GOT3 (cell line): ENCODE measurements at places on chromosomes 5 and 9.

- no peak for DNase-seq
Observed at GRCh38 chr9:36738318-36738976, 165.8 kb downstream of the MELK start.

DNA sequence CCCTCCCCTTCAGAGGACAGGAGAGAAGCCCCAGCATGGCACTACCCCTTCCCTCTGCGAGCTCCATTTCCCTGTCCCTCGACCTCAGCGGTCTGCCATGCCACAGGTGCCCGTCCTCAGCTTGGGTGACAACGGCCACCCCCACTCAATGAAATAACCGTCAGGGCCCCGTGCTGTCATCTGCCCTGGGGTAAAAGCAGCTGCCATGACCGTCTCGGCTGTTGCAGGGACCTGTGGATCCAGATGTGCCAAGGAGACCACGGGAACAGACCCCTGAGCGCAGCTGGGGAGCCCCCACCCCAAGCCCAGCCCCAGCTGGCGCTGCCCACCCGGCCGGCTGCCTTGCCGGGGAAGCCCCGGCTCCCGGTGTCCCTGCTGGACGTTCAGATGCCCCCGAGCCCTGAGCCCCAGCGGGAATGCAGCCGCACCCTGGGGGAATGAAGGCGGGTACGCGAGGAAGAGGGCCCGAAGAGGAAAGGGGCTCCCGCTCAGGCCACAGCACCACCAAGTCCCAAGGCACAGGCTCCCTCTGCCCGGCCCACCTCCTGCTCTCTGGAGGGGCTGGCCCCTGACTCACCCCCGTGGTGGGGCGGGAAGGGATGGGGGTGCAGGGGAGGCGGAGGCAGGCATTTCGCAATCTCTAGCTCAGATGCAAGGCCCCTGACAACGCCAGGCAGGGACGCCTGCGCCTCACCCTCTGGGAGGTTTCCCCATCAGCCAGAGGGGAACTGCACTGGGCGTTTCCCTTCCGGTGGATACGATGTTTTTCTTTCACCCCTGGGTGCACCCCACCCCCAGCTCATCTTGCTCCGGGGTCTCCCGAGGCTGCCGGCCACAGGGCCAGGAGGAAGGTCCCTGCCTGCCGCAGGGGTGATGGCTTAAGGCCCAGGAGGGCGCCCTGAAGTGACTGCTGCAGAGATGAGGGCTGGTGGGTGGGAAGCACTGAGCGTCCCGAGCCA, 49.2 kb downstream of the NACC2 start:
- no peak for DNase-seq

- no peak for DNase-seq
Observed at GRCh38 chr9:114100536-114100935, 1.4 kb upstream of the KIF12 start.

GRCh38 chr5:139415221-139415861, 11.5 kb upstream of the SPATA24 start:
- no peak for DNase-seq

DNA sequence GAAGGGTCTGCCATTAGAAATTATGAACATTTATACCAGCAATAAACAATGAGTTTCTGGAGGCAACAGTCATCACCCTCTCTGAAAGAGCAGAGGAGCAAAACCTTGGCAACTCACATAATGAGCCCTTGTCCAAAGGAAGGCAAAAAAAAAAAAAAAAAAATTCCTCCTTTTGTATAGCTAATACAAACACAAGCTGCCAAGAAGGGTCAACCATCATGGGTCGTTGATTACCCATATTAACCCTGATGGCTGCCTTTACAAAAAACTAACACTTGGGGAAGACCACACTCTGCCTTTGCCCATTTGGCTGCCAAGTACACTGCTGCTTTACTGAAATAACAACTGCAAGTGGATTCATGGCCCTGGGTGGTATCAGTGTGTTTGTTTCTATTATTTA, 272.7 kb downstream of the ADAMTSL1 start:
- DNase-seq = no peak

- no peak for DNase-seq
Observed at GRCh38 chr5:126645132-126645531, 44.4 kb downstream of the PHAX start.

DNA sequence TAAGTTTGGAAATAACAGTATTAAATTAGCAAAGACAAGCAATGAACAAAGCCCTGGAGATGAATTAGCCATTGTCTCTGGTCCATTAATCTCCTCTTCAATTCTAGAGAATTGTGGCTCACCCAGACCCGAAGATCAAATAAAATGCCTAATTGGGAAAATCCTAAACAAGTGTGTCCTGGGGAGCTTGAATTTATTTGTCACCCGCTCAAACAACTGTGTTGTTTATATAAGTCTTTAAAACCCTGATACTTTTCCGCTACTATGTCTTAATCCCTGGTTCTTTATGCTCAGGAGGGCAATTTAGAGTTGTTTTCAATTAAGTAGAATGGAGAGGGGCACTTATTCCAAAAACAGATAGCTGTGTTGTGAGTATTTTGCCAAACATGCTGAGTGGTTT, 128.4 kb downstream of the ANXA1 start:
- DNase-seq = no peak

GRCh38 chr5:106254784-106255183, 1416.0 kb downstream of the EFNA5 start:
- no peak for DNase-seq

DNA sequence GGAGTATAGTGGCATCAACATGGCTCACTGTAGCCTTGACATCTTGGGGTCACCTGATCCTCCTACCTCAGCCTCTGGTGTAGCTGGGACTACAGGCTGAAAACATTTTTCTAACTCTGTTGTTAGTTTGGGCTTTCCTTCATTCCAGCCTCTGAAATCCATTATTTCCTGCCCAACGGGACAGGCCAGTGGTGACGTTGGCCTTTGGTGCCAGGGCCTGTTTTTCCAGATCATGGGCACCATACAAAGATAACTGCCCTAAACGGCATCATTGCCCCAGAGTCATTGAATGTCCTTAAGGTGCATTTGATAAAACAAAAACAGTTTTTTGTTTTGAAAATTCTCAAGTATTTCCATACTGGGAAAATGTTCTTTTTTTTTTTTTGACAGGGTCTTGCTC, 32.1 kb downstream of the PIK3R1 start:
- DNase-seq = no peak

DNA sequence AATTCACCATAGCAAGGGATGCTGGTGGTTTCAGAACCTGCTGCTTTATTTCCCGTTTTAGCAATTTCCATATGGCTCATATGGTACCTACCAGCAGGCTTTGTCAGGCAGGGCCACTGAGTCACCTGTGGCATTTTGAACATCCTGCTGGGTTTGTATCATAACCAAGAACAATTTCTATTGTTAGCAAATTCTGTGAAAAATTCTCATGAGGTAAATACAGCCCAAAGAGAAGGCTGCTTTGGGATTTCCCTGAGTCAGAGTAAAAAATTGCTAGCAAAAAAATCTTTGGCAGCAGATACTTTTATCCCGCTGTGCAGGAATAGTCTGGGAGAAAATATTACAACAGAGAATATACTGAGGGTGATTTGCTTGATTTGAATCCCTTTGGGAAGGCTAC, 52.7 kb downstream of the PRR16 start:
- no peak for DNase-seq

GRCh38 chr9:76917299-76917698, 11.4 kb upstream of the PRUNE2 start:
- no peak for DNase-seq

DNA sequence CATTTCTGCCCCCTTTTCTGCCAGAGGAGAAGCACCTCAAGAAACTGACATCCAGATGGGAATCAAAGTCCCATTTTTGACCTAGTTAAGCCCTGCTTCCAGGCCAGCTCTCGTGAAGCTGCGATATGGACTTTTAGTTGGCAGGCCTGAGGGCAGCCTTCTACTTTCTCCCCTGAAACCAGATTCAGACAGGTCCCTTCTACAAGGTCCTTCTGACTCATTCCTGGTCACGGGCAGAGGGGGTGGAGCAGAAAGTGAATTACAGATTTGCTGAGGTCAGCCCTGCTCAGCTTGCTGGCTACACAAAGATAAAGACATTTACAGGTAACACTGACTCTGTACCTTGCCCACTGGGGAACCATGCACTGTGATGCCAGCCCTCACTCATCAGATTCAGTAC, 52.8 kb upstream of the TUT7 start:
- no peak for DNase-seq

GRCh38 chr5:112411903-112412302, 7.2 kb downstream of the EPB41L4A start:
- DNase-seq = no peak

DNA sequence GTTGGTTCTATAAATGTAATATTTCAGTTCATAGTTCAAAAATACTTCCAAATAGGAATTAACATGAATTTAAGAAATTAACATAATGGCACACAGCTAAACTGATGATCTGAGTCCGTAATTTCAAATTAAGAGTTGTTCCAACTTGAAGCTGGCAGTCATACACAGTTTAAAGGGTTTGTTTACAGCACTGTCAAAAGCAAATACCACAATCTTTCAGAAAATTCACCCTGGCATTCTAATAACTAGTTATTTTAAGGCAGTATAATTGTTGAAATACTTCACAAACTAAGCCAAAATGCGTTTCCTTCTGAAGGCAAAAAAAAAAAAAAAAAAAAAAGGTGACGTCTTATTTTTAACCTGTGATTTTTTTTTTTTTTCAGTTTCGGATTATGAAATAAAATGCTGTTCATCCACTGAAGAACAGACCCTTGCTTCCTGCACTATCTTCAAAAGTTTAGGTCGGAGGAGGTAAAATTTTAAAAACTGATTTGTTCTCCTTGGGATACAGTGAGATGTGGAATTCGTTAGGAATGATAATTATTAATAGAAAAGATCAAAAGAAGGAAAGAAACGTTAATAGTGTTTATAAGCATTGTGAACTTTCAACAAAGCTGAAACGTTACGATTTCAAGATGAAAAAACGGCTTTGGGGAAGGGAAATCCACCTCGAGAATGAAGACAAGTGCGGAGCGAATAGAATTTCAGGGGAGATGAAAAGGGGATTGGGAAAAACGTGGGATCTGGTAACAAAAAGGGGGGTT, 850 bp downstream of the IL6ST start:
- no peak for DNase-seq

GRCh38 chr5:1100664-1101574, 10.9 kb downstream of the SLC12A7 start:
- DNase-seq = no peak

DNA sequence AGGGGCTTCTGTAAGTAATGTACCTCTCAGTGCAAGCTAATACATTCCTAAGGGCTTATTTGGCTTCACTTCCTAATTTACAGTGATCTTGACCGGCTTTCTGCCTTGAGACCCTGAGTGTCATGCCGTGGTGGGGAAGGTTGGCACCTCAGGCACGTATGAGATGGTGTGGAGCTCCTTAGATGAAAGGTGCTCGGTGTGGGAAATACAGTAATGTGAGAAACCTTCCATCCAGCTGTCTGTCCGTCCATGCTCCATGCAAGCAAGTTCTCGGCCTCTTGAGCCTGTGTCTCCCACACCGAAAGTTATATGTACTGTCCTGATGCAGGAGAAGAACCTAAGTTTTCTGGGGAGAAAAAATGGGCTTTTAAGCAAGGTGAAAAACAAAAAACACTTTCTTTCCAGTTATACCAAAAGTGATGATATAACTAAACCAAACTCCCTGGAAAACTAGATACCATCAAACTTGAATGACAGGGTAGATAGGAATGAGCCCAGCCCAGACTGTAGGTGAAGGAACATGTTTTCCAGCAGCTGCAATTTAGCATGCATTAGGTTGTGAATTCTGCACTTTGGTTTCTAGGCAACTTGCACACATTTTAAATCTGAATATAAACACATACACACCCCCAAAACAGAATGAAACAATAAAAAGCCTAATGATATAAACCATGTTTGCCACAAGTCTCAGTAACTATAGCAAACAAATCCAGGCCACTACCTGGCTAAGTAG, 279.6 kb downstream of the FANCC start:
- DNase-seq = no peak

DNA sequence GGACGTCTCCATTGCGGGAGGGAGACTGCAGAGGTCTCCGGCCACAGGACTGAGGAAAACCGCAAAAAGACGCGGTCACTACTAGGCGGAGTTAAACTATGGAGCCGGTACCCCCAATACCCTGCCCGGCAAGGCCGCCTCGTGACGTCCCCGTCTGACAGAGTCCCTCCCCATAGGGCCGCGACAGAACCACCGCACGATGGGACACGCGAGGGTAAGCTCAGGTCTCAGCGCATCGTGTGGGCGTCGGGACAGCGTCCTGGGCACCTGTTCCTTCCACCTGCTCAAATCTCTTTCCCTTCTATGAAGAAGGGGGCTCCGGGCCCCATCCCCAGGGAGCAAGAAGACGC, 35.2 kb upstream of the GLDC start:
- no peak for DNase-seq

DNA sequence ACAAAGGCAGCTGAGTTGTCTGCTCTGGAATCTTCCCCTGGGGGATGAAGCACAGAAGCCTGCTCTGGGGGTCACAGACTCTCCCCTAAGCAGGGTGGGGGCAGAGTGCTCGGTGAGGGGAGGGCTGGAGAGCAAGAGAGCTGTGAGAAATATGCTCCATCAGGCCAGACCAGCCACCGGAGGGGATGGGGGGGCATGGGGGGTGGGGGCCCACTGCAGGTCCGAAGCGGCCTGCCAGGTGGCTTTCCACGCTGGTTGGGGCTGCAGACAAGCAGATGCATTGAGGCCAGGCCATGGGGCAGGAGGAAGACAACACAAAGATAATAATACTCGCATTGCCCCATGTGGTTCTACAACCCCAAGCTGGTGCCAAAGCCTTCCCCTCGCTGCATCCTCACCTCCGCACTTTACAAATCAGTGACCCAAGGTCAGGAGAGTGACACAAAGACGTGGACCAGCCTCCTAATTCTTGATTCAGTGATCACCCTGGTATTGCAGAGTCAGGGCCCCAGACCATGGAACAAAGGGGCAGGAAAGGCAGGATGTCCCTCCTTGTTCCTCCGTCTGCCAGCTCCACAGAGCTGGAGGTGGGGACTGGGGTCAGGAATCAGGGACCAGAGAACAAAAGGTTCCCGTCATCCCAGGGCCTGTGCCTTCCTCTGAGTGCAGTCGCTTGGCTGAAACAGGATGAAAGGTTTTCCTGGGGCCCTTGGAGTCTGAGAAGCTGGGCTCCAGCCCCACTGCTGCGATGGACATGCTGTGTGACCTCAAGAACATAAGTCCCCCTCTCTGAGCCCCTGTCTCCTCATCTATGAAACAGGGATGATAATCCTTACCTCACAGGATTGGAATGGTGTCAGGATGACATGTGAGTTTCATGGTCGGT, 37.2 kb upstream of the GABRP start:
- DNase-seq = no peak

GRCh38 chr5:64074533-64074932, 91.1 kb upstream of the RNF180 start:
- no peak for DNase-seq

GRCh38 chr5:42767491-42768105, 11.0 kb downstream of the CCDC152 start:
- DNase-seq = no peak

- DNase-seq = no peak
Observed at GRCh38 chr5:44246986-44247385, 142.2 kb downstream of the FGF10 start.

DNA sequence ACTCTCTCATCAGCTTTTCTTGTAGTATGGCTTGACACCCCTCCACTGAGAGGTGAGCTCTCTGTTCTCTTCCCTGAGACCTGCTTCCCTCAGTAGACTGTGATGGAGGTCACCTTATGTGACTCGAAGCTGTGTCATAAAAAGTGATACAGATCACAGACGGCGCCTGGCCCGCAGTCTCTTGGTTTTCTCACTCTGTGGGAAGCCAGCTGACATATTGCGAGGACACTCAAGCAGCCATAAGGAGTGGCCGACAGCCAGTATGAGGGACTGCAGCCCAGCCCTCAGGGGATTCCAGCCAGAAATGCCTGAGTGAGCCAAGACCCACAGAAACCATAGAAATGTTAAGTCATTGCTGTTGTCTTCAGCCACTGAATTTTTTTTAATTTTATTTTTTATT, 38.0 kb downstream of the GADD45G start:
- no peak for DNase-seq
